Forelimb muscle (tissue), 1 donor: ENCODE measurements at places on chromosomes 3 and 15.

DNA sequence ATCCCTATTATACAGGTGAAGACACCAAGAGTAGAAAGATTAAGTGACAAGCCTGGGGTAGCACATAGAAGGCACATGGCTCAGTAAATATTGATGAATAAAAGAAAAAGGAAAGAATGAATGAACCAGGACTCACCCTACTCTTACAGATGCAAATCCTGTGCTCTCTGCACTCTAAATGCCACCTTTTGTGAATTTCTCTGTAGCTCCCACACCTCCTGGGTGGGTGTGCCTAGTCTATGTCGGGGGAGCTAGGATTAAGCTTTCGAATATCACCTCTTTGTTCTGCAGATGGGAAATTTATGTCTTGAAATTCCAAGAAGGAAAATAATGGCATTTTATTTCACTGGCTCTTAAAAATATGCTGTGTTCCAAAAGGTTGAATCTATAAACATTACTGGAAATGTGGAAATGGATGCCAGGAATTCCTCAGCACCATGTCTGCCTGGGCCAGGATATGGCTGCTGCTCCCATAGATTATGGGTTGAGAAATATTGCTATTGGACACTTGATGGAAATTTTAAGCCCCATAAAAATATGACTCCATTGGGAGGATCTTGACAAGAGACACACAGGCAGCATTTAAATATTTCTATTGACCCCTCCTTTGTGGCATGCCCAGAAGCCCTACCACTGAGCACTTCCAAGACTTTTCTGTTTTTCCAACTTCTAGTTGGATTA lies 43.3 kb downstream of the CCNB2 start:
- no peak for DNase-seq

DNA sequence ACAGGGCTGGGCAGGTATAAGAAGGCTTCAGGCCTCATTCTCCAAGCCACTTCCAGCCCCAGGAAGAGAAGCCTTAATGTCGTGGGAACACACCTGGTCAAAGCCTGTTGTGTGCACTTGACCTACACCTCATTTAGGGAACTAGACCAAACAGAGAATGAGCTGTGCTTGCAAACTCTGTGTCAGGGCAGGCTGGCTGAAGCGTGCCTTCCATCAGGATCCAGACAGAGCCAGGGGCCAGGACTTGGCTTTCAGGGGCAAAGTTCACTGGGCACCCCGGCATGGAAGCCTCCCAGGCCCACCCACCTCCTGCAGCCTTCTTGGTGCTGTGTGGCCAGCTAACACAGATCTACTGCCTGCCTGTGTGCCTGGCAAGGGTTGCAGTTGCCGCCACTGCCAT lies 11.5 kb downstream of the RBPMS2 start:
- no peak for DNase-seq

DNA sequence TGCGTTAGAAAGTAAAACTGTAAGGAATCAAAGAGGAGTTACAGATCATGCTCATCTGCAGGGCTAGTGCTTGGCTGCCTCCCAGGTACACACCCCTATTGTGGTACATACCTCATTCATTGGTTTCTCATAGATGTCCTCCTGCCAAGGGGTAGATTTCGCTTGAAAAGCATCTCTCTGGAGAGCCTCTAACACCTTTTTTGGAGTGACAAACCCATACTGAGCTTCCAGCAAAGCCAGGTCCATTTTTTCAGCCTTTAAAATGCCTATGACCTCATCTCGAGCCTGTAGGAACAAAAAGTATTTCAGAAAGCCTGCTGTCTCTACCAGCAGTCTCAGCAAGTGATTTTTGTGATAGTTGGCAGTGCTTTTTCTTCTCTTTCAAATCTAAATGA lies 112.1 kb downstream of the CMSS1 start:
- DNase-seq = no peak

DNA sequence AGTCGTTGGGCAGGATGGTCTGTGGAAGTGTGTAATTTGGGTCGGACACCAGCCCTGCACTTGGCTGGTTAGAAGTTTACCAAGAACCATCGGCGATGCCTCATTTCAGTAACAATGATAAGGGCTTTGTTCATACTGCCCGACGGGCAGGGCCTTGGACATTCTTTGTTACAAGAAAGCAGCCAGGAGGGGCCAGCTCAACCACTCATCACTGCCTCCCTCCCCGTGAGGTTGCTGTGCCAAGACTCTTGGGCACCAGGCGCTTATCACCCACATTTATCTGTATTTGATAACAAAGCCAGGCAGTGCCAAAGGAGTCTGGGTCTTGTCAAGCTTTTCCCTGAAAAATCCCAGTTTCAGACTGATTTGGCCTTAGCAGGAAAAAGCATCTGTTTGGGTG lies 235.0 kb downstream of the ADAMTS17 start:
- no peak for DNase-seq
